ENCODE measurements at places on chromosomes 7 and 10.

DNA sequence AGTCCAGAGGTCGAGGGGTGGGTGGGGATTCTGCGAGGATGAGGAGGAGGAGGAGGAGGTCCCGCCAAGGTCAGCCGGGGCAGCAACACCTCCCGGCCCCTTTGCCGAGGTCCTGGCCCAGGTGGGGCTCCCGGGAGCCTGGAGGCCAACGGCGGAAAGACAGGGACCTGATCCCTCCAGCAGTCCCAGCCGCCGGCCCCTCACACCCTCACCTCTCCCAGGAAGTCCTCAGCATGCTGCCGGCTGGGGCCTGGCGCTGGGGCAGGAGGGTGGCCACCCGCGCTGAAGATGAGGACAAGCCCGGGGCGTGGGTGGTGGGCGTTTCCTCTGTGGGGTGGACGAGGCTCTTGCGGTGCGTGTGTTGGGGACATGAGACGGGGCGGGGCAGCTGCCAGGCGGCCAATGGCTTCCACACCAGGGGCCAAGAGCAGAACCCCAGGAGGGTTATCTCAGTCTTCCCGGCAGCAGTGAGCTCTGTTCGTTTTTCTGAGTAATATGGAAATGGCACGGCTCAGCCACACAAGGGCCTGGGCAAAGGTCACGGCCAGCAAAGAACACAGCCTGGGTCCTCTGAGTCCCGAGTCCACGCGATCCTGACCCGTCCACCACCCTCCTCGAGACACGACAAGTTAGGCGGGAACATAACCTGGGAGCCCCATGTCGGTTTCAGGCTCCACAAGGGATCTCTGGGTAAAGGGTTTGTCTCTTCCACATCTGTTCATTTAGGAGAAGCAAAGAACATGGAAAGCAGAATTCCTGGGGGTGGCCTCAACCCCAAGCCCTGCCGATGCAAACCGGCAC is 82.9 kb upstream of the PDGFA start:
- peak; percentile 32 for DNase-seq

DNA sequence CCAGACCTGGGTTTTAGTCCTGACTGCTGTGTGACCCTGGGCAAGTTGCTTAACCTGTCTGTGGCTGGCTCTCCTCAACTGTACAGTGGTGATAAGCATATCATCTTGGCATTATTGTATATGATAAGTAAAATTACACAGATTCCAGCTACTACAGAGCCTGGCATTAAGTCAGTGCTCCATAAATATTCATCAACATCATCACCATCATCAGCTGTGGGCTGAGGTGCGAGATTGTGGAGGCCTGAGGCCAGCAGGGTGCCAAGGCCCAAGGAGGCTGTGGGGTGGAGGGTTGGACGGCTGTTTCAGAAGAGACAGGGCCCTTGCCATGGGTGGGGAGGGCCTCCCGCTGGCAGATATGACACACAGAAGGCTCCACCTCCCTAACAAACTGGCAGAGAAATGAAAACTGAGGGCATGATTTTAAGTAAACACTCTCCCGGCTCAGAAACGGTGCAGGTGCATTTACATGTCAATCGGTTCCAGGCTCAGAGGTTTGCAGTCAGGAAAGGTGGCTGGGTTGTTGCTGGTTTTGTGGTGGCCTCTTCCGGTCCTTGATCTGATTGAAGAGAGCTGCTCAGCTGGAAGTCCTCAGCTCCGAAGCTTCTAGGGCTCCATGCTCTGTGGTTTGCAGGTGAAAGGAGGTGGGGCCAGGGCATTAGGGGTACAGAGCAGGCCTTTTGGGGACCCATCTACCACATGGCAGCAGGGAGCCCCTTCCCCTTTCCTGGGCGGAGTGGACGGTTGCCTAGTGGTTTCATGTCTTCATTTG is 10.2 kb downstream of the CRYGN start:
- DNase-seq = peak; percentile 21

GRCh38 chr10:33129141-33129995 is 171.3 kb upstream of the ITGB1 start:
- DNase-seq = no peak

DNA sequence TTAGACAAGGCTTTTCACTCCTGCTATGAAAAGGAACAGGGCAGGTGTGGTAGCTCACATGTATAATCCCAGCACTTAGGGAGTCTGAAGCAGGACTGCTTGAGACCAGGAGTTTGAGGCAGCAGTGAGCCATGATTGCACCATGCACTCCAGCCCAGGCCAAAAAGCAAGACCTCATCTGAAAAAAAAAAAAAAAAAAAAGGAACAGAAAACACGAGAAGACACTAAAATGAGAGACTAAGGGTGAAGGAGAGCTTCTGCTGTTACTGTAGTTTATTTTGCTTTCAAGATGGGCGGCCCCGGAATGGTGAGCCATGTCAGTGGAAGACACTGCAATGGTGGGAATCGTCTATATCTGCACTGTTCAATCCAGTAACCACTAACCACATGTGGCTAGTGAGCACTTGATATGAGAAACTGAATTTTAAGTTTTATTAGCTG is 9.9 kb downstream of the PIP4K2A start:
- DNase-seq = no peak

DNA sequence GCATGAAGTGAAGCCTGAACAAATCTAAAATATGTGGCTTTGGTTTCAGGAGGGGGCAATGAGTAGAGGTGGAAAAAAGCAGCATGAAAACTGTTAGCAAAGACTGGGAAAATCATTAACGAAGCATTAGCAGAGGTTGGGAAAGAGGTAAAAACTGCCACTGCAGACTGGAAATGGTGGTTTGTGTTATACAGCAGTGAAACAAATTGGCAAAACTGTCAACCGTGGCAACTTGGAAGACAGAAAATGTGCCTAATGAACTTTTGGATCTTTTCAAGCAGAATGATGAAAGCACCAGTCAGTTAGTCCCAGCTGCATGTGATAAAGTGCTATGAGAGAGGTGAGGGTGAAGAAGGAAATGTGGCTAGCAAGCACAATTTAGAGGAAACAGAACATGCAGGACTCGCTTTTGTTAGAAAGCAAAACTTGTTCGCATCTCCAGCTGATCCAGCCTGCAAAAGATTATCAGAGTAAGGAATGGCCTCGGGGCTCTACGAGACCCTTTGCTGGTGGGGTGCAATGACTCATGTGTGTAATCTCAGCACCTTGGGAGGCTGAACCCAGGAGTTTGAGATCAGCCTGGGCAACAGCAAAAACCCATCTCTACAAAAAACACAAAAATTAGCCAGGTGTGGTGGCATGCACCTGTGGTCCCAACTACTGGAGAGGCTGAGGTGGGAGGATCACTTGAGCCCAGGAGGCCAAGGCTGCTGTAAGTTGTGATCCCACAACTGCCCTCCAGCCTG is 45.7 kb downstream of the SKIDA1 start:
- DNase-seq = no peak

DNA sequence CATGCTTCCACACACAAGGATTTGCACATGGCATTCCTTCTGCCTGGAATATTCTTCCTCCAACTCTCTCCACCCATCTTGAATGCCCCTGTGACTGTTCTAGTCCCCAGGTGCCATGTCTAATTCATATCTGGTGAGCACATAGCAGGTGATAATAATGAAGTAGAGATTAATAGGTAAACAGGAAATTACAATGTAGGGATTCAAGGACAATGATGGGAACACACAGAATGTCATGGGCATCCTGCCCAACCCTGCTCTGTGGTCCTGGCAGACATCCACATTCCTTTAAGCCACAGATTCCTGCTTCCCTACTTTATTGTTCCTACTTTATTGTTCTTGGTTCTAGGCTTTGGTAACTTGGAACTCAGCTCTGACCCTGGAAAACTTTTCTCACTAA is 115.8 kb downstream of the THSD7A start:
- DNase-seq = no peak

- no peak for DNase-seq
These were observed 222.6 kb downstream of the EBF3 start for GRCh38 chr10:129741280-129741977.

- DNase-seq = no peak
These were observed 25.3 kb upstream of the EPC1 start for GRCh38 chr10:32372000-32372875.

GRCh38 chr10:114334301-114334700 is 70.0 kb downstream of the AFAP1L2 start:
- no peak for DNase-seq

DNA sequence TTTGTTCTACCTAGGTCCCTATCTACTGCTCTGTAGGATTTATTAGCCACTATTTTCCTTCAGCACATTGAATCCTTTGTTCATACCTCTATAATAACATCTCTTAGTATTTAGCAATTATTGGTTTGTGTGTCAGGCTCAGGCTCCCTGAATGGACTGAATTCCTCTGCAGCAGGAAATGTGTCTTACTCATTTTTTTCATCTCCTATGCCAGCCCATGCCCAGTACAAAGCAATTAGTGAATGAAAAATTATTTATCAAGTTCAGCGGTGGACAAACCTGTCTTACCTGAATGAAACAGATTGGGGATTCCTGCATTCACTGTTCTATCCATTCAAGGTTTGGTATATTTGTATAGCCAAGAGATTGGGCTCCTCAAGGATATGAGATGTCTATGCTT is 53.7 kb downstream of the C1GALT1 start:
- no peak for DNase-seq

DNA sequence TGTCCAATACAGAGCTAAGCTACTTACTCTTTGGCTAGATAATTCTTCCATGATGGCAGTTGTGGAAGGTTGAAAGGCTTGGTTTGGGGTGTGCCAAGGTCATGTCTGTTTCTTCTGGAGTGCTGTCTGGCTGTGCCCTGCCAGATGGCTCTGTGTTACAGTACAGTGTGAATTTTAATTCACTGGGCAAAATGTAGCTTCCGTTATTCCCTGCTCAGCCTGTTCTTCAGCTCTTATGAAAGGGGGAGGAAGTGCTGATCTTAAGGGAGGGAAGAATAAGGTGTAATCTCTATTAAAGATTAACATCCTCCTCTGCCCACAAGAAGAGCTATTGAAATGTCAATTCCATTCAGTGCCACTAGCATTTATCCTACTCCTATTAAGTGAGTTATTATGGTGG is 52.2 kb downstream of the SND1 start:
- DNase-seq = no peak

DNA sequence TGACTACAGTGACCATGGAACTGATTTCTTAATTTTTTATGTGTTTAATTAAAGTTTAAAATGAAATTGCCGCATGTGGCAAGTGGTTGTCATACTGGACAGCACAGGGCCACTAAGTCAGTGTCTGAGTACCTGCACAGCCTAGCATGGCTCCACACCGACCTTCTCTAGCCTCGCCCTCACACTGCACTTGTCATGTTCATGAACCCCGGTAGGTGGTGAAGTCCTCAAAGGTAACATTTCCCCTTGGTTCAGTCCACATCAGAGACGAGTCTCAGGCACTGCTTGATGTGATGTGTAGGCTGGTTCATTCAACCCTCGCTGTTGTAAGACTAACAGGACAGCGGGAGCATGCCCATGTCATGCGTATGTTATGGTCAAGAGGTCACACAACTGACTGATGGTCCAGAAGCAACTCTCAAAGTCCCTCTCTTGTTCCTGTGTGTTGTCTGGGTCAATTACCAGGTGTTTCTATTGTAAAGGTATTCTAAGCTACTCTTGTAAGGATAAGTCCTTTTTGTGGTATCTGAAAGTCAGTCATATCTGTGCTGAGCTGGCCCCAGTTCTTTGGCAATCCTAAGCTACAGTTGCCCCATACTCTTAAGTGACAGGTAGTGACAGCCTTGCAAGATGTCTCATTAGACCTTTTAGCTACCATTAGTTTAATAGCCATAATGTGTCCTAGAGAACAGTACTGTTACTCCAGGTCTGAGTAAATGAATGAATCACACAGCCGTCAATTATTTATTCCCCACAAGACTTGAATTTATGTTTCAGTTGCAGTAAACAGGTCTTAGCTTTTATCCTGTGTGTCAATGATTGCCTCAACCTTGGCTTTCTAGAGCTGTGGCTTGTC is 32.9 kb upstream of the ZC3HAV1L start:
- DNase-seq = no peak

GRCh38 chr10:77497748-77498147 is 139.9 kb downstream of the KCNMA1 start:
- no peak for DNase-seq

DNA sequence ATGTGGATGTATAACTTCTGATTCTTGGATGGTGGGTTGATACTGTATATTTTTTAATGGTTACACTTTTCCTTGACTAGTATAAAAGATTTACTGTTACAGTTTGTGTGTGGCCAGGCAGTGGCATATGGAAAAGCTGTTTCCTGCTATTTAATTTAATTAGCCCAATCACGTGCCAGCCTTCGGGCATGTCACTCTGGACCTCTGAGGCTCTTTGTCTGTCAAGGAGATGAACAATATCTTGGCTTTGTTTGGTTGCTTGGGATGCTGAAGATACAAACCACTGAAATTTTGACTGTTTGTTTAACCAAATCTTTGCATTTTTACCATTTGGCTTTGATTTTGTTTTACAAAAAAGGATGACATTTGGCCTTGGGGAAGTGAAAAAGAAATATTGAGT is 185.0 kb downstream of the HDAC9 start:
- no peak for DNase-seq

DNA sequence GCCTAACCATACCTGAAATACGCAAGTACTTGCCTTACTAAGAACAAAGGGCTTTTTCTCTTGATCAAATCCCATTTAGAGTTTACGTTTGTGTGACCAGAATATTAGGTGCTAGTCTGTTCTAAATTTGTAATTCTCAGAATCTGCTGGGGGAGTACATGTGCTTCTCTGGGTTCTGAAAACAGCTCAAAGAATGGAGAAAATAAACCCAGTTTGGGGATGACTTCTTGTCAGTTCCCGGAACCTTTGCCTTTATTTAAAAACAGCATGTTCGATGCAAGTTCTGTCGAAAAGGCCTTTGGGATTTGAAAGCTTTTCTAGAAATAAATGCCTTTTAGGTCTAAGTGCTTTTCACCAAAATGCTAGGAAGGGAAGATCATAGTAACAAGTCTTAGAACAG is 147.0 kb downstream of the ARID5B start:
- DNase-seq = no peak

GRCh38 chr7:30553141-30553540 is 41.5 kb upstream of the GARS1 start:
- DNase-seq = no peak

- no peak for DNase-seq
These were observed 192.9 kb downstream of the EVX1 start for GRCh38 chr7:27435461-27435860.

- no peak for DNase-seq
These were observed 17.5 kb upstream of the CDH23 start for GRCh38 chr10:71379118-71379766.

GRCh38 chr7:111113263-111114017 is 22.5 kb downstream of the LRRN3 start:
- no peak for DNase-seq

- no peak for DNase-seq
These were observed 21.8 kb upstream of the INPP5F start for GRCh38 chr10:119703903-119704508.

All from activated CD4-positive, alpha-beta T cell treated with anti-CD3 and anti-CD28 coated beads, Interleukin-2, amount 50 U/mL, for 24 hours (primary cell).